ENCODE measurements at places on chromosomes 16 and 17.

GRCh38 chr16:15888072-15888976, at the start of gene CEP20:
CEP20 (minus strand) TSS chr16:15888603; CDS start chr16:15888585, 18 bp downstream.
- peak; percentile 97 for DNase-seq

GRCh38 chr17:14940108-14940937, 324.8 kb downstream of the PMP22 start:
- no peak for DNase-seq

DNA sequence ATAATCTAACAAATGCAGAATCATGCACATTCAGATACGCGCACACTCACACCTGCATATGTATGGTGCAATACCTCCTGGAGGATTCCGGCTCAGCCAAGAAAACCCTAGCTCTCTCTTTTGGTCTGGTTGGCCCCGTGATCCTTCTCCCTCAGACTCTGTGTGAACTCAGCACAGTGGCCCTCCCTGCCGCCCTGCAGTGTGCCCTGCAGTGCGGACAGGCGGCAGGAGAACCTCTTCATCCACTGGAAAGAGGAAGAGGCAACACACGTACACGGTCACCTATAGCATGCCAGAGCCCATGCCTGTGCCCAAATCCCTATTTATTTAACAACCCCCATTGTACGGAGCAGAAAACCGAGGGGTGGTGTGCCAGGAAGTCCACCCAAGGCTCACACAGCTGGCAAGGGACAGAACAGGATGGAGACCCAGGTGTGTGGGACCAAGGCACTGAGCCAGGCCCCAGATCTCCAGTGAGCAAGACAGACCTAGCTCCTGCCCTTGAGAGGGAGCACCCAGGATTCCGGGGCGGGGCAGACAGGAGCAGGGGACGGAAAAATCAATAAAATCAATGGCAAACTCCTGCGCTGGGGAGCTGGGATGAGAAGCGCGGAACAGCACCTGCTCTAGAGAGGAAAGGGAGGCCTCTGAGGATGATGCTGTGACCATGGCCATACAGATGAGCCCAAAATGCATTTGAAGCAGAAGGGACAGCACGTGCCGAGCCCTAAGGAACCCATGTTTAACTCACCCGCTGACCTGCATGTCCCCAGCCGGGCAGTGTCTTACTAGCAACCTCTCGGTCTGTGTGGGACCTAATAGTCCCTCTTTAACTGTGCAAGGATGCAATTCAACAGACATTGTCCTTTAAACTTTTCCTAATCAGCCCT, 54.7 kb upstream of the CIBAR2 start:
- no peak for DNase-seq

GRCh38 chr17:2695961-2696760, 15.4 kb downstream of the CLUH start:
- no peak for DNase-seq

DNA sequence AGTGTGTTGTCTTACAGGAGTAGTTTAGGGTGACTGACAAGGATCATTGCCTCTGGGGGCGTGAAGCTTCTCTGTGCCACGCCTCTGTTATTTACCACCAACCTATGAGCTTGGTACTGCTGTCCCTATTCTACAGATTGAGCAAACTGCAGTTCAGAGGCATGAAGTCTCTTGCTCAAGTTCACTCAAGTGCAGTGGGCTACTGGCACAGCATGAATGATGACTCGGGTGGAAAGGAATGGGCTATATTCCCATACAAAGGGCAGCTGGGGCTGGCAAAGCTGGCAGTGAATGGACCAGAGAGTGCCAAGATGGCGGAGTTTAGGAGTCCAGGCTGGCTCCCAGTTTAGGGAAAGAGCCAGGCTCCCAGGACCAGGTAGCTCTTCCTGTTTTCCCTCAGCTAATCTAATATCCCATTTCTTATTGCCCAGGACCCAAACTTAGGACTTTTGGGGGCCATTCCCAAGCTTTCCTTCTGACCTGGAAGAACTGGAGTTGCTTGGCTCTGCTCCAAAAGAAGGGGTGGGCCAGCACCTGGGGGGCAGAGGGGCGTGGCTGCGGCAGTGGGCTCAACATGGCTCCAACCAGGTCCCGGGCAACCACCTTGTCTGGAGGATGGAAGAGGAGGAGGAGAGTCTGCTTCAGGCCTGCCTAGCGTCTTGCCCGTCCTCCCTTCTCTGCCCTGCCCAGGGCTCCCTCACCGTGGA, 12.9 kb downstream of the PLK1 start:
- no peak for DNase-seq

- no peak for DNase-seq
Measured at GRCh38 chr17:62688398-62689160, 61.1 kb downstream of the MRC2 start.

DNA sequence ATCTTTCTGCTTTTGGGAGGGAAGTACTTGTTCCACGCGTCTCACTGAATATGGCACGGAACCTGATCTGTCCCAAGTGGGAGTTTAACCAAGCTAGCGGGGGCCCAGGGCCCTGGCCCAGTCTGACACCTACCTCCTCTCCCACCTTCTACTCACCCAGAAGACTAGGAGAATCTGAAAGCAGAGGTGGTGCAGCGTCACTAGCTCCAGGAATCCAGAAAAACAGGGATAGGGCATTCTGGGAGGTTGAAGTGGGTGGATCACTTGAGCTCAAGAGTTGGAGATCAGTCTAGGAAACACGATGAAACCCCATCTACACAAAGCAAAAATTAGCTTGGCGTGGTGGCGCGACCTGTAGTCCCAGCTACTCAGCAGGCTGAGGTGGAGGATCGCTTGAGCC, 163.5 kb upstream of the ZNF267 start:
- DNase-seq: no peak

DNA sequence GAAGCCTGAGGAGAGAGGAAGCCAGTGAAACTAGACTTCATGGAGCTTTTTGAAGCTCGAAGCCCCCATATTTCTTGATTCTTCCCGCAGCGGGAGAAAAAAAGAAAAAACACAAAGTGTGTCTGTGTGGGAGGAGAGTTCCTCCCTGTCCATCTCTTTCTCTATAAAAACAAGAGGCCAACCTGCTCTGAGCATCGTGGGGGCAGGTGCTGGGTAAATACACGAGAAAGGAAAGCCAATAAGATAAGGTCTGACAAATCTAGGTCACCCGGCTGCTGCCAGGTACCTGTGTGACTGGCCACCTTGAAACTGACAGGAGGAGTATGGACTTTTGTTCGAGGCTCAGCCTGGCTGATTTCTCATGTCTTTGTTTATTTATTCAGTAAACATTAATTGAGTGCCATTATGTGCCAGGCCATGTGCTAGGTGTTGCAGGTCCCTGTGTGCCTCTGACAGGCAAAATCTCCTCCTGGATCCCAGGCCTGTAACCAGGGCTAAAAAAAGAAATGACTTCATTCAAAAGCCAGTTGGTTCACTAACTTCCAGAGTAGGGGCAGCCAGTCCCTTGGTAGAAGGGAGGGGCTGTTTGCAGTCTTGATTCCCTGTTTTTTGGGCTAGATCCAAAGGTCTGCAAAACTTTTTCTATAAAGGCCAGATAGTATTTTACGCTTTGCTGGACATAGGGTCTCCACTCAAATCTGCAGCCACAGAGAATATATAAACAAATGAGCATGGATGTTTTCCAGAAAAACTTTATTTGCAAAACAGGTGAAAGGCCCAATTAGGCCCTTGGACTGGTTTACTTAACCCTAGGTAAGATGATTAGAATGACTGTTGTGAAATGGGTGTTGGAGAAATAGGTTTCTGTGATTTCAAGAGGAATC, 35.6 kb downstream of the YPEL2 start:
- DNase-seq: peak; percentile 81

DNA sequence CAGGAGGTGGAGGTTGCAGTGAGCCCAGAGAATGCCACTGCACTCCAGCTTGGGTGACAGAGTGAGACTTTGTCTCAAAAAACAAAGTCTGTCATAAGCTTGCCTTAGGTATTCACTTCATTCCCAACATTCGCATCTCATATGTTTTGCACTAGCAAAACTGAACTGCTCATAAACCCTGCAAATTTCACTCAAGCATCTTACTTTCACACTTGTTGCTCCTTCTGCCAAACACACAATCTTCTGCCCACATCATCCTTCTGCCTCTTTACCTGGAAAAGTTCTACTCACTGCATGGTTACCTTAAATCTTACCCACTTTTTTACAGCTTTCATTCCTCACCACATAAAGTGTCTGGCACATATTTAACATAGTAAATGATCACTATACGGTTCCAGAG, 152.5 kb downstream of the USP22 start:
- no peak for DNase-seq

DNA sequence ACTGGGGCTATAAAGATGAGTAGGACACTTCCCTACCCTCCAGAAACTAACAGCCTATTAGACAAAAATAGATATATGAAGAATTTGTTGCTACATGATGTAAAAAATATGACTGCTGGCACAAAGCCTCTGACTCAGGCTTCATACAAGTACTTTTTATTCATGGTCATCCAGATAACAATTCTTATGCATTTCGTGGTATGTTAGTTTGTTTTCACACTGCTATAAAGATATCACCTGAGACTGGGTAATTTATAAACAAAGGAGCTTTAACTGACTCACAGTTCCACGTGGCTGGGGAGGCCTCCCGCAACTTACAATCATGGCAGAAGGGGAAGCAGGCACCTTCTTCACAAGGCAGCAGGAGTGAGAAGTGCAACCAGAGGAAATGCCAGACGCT, 112.5 kb upstream of the HLF start:
- no peak for DNase-seq

DNA sequence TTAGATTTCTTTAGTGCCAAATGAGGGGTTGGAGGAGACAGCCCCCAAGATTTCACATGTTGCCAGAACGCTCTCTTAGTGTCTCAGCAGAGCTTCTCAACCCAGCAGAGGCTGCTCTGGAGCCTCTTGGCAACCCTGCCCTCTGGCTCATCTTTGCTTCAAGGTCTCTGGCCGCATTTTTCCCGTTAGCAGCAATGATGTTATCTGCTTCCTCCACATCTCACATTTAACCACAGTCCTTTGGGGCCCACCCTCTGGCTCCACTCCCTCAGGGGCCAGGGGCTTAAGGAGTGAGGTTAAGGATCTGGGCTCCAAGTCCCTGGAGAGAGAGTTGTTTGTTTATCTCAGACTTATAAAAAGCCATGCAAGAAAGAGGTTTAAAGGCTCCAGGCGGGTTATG, 3.3 kb upstream of the XYLT1 start:
- no peak for DNase-seq

- DNase-seq: no peak
Measured at GRCh38 chr16:85798901-85799496, 345 bp downstream of the EMC8 start.

- no peak for DNase-seq
Measured at GRCh38 chr17:19539841-19540311, 6.2 kb downstream of the SLC47A1 start.

GRCh38 chr16:20829536-20829935, 23.2 kb downstream of the REXO5 start:
- no peak for DNase-seq

GRCh38 chr17:4853208-4853671, 20.1 kb downstream of the MINK1 start:
- no peak for DNase-seq

GRCh38 chr16:76201385-76201784, 75.8 kb upstream of the CNTNAP4 start:
- DNase-seq: no peak

DNA sequence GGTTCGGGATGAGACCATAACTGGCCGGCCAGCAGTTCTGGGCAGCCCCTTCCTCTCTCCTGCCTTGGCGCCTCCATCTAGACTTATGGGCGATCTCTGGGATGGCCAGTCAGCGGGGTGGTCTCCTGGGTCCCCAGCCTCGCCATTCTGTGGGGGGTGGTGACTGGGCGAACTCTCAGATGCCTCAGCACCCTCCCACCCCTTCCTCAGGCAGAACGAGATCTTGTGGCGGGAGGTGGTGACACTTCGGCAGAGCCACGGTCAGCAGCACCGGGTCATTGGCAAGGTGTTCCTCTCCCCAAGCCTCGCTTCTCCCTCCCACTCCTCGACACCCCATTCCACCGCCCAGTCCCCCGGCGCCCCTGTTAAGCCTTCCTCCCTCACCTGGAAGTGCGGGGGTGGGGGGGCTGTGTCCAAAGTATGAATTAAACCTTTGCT, 1.6 kb downstream of the HSF4 start:
- no peak for DNase-seq

DNA sequence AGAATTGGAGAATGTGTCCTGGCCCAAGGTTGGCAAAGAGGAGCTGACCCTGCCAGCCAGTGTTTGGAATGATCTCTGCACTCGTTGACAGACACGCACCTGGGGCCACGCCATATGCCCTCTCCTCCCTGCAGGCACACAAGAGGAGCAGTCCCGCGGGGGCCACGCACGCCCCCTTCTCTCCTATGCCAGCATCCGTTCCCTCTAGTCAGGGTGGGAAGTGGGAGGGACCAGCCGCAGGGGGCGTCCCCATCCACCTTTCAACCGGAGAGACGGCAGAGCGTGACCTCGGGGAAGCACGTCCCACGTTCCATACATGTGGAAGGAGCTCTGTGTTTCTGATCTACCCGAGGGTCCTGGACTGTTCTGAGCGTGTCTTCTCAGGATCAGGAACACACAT, 86.9 kb upstream of the ZNF750 start:
- no peak for DNase-seq

GRCh38 chr16:23877107-23878070, 41.6 kb downstream of the PRKCB start:
- no peak for DNase-seq

- DNase-seq: peak; percentile 43
Measured at GRCh38 chr17:37483311-37484039, 6.2 kb upstream of the DUSP14 start.

- no peak for DNase-seq
Measured at GRCh38 chr16:2785101-2785991, 2.0 kb downstream of the PRSS33 start.

DNA sequence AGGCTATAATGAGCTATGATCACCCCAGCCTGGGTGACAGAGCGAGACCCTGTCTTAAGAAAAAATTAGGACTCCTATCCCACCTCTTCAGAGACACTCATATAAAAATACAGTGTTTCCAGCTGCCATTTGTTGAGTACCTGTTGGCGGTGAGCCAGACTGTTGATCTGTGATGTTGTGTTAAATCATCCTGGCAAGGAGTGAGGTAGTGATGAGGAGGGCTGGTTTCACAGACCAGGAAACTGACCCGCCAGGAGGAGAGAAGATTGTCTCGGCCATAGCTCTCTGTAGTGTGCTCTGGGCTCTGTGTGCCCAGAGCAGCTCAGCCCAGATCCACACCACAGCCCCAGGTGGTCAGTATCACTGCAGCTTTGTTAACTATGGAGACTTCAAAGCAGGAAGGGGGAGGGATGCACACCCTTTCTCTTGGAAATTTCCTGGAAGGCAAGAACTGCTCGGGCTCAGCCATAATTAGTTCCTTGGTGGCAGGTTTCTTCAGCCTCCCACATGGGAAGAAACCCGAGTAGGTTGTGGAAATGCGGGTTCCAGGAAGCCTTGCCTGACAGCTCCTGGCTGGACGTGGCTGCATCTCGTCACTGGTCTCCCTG, 343.0 kb downstream of the SNX29 start:
- no peak for DNase-seq

DNA sequence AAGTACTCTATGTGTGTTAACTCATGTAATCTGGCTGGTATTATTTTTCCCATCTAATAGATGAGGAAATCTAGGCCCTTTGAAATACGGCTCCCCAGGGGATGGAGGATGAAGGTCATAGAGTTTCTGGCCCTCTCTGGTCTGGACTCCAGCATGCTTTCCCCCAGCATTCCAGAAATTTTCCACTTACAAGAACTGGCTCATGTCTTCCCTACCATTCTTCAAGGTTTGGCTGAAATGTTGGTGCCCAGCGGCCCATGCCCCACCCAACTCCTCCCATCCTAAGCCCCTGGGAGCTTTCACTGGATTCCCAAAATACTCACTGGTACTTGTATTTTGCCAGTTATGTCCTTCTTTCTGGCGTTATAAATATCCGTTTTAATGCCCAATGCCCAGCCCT, 237.5 kb upstream of the NLRP1 start:
- DNase-seq: no peak
